ENCODE measurements at places on chromosomes 1 and 21. TPM values are rescaled to one million over a fixed set of nuclear protein-coding genes. Genes with fewer than 3 reads are reported as not detected.

DNA sequence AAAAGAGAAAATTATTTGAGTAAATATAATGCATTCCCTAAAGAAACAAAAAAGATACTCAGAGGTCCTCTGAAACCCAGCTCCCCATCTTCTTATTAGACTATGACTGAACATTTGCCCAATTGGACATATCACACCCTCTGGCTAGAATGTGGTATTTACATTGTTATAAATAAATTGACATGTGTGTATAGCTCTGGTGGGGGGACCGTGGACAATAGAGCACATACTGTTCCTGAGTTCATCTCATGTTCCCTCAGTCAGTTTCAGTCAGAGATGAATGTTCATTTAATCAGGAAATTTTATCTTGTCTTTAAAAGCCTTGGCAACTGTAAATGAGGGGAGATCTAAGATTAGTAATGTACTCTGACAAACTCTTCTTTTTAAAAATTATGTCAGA, 459.3 kb upstream of the ADAMTS5 start:
- no peak for DNase-seq

GRCh38 chr1:165616054-165616612, 14.9 kb upstream of the MGST3 start:
- no peak for DNase-seq

DNA sequence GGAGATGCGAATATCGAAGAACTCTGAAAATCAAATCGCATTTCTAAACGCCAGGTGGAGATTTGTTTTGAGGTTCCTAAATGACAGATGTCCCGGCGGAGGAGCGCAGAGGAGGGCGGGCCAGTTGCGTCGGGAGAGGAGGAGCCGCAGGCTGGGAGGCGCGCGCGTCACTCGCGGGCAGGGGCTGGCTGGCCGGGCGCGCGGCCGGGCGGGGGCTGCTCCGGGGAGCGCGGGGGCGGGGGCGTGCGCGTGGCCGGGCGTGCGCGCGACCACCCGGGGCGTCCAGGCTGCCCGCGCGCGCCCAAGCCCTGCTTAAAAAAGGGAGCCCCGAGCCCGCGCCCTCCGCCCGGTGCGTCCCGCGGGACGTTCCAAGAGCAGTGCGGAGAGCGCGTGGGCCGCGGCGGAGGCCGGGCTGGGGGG, 47.3 kb downstream of the H3-3A start:
- DNase-seq, result peak; percentile 95

GRCh38 chr1:34970829-34971228, 14.3 kb downstream of the TMEM35B start:
- no peak for DNase-seq

GRCh38 chr1:40092706-40093639, 4.1 kb downstream of the PPT1 start:
- no peak for DNase-seq

DNA sequence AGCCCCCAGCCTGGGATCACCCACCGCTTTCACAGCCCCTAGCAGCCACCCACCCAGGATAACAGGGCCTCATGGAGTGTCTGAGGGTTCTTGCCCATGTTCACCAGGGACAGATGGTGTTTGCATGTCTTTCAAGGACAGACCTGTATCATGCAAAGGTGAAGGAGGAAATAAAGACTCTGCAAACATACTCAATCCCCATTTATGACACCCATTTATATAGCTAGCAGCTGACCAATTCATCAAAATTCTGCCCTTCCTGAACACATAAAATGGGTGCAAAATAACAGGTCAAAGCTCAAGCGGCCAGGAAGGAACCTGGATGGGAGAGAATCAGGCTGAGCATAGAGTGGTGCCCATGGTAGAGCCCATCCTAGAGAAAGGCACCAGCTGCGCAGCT, 32.8 kb upstream of the LYPD8 start:
- DNase-seq, result no peak

DNA sequence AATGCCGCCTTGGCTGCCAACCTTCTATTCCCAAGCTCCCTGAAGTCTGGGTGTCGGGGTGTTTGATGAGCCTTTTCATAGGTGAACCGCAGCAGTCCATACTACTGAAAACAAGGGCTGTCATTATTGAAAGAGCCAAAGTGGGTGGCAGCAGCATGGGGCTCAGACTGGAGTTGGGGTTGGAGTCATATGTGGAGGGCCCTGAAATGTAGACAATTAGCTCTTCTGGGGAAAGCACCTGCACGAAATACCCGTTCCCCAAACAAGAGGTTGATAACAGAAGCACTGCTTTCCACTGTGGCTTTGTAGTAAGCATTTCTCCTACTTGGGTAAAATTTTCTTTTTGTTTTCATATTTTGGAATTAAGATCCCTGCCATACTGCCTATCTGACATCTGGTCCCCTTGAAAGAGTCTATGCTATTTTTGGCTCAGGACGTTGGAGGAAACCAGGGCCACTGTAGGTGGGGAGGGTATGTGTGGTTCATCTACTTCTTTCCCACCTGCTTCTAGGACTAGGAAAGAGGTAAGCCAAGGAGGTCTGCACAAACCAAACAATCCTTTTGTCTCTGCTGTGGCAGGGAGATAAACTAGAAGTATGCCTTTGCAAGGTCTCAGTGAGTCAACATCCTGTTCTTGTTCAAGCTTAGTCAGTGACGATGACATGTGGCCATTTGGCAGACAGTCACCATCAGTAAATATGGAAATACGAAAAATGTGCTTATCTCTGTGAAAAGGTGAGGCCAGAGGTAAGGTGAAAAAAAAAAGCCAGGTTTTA, 197.0 kb upstream of the UBE2U start:
- no peak for DNase-seq

DNA sequence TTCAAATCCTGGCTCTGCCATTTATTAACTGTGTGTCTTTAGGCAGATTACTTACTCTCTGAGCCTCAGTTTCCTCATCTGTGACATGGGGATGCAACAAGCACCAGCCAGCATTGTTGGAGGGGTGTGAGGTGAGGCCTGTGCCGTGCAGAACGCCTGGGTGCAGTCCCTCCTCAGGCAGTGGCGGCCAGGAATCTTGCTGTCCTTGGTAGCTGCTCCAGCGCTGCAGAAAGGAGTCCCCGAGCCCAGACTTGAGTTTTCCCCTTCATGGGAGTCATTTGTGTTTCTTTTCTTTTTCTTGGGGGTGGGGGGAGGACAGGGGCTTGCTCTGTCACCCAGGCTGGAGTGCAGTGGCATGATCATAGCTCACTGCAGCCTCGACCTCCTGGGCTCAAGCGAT, 46.6 kb downstream of the DISP3 start:
- DNase-seq, result peak; percentile 41

- no peak for DNase-seq
Measured at GRCh38 chr21:26958788-26959187, 8.1 kb downstream of the ADAMTS5 start.

- DNase-seq, result no peak
Measured at GRCh38 chr21:14875704-14876523, 188.9 kb downstream of the NRIP1 start.

GRCh38 chr1:33821291-33821690, 42.6 kb upstream of the HMGB4 start:
- DNase-seq, result no peak

DNA sequence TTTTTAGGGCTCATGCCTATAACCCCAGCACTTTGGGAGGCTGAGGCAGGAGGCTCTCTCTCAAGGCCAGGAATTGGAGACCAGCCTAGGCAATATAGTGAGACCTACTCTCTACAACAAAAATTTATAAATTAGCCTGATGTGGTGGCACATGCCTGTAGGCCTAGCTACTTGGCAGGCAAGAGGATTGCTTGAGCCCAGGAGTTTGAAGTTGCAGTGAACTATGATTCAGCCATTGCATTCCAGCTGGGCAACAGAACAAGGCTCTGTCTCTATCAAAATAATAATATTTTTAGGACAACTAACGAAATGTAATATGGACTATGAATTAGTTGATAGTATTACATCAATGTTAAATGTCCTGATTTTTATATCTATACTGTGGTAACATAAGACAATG, 68.8 kb upstream of the ARID1A start:
- no peak for DNase-seq

DNA sequence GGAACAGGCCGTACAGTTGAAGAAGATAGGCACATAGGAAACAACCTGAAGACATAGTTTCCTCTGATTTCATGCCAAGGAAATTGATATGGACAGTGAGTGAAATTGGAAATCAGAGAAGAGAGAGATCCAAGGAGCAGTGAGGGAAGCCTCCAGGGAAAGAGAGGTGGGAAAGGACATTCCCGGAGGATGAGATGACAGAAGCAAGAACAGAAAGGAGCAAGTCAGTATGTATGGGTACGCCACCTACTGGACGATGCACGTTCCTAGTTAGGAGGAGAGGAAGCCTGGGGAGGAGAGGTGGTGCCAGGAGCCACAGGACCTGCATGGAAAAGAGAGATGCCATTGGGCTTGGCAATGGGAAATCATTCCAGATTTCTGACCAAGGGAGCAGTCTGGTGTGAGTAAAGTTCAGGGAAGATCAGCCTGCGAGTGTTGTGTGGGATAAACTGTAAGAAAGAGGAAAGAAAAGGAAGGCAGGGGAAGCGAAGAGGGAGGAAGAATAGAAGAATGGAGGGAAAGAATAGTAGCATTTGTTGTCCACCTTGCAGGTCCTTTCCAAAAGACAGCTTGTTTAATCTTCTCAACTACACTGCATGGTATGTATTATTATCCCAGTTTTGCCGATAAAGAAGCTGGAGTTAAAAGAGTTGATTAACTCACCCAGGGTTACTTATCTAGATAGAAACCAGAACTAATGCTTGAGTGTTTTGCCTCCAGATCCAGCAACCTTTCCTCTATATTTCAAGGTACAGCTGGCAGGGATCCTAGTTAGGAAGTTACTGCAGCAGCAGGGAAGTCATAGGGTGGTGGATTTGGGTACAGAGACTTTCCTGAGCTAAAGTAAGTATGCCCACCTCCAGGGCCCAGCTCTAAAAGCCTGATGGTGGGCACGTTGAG, 27.4 kb downstream of the C1orf116 start:
- no peak for DNase-seq

DNA sequence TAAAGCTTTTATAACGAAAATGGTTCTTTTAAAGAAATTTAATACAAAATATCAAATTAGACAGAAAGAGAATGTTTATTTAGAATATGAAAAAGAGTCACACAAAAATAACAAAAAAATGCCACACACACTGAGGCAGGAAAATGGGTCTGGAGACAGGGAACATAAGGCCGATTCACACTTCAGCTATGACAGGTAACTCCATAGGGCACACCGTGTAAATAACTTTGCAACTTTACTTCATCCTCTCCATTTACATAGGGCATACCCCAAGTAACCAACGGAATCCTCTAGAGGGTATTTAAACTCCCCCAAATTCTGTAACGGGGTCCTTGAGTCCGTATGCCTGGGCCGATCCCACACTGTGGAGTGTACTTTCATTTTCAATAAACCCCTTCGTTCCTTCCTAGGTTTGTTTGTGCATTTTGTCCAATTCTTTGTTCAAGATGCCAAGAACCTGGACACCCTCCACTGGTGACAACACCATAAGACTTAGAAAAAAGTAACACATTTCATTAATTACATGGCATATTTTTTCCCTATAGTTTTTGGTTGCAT, 23.1 kb upstream of the PTGS2 start:
- DNase-seq, result no peak

GRCh38 chr1:204154568-204155255, 2.9 kb upstream of the ETNK2 start:
- no peak for DNase-seq

DNA sequence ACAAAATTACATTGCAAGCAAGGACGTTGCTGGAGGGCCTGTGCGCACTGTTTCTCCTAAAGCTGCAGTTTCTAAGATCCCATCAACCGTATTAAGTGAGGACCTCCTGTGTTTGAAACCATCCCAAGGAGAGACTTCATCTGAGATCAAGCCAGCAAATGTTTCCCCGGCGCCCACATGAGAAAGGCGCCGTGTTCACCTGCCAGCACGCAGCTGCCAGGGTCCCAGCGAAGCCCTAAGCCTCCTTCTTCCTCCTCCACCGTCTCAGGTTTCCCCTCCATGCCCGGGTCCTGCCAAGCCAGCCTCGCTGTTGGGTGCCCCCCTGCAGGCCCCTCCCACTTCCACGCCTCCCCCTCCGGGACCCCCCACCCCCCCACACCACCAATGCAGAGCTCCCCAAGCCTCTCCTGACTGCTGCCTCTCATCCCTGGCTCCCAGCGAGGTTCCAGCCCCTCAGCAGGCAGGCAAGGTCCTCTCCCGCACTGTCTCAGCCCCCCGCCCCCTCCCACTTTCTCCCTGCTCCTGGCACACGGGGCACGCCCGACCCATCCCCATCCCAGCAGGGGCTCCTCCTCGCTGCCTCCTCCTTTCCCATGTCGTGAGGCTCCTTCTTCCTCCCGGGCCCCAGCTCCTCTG, 8.6 kb upstream of the TFF1 start:
- DNase-seq, result no peak

DNA sequence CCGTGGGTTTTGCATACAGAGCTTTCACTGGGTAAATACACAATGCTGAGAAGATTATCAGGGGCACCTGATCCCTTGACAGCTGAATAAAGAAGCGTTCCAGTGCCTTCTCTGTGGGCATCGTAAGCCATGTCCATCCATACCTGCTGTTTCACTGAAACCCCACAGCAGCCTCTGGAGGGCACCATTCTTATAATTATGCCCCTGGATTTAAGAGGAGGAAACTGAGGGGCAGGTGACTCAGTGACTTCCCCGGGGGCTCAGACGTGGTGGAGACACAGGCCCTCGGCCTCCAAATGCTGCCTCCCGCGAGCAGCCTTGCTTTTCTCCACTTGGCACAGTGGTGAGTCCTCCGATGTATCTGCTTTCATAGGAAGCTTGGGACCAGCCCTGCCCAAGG, 56.7 kb downstream of the B3GALT5 start:
- DNase-seq, result no peak

- DNase-seq, result no peak
Measured at GRCh38 chr1:197798492-197798891, 23.2 kb upstream of the DENND1B start.

DNA sequence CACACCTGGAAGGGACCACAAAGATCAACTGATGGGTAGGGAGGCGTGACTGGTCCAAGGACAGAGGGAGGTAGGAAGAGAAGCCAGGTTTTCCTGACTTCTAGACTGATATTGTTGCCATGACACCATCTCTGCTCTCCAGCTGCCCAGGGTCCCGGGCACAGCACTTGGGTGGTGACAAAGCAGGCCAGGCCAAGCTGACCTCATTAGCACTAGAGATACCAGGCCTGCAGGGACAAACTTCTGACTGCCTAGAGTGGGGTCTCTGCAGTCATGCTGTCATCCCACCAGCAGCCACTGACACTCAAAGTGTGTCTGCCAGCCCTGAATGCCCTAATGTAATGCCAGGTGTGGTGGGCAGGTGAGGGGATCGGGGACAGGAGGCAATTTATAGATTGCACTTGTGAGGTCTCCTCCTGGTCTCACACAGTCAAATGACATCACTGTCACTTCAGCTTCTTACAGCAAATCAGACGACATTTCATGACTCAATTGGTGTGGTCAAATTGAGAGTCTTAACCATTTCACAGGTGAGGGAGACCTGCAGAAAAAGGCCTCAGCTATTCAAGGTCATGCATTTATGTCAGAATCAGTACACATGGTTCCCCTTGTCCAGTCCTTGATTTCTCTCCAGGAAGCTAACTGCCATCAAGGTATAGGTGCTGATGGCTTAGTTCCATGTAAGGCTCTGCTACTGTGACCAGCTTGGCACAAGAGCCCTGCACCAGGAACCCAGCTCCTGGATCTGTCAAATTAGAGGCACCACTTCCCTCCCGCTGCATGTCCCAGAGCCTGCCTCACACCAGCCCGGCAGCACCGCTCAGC, 2.7 kb downstream of the SLC9A1 start:
- no peak for DNase-seq

- DNase-seq, result no peak
Measured at GRCh38 chr1:39689635-39690034, 1.6 kb downstream of the HPCAL4 start.

- DNase-seq, result no peak
Measured at GRCh38 chr1:53860967-53861411, 22.9 kb upstream of the NDC1 start.

Gene CD84
- total RNA-seq, result 17.1 TPM

Gene TSACC
- 0.64 TPM for total RNA-seq

Gene LMO4
- 68.0 TPM for total RNA-seq

Gene PRRX1
- 46.2 TPM for total RNA-seq

All from mesenteric fat pad (tissue), 1 donor.